ENCODE measurements at places on chromosomes 13 and 19.

DNA sequence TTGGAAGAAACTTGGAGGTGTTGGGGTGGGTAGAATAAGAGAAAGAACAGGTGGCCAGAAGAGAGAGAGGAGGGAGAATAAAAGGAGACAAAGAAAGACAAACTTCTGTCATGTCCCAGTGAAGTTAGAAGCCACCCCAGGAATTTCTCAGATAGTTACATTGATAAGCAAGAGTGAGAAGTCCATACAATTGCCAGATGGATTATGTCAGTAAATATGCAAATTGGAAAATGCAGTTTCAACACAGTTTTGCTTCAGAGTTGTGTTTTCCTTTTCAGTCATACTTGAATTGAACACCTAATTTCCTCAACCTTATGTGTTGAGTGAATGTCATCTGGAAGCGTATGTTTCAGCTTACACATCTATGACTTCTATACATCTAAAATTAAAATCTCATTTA lies 139.2 kb downstream of the RXFP2 start:
- no peak for DNase-seq

GRCh38 chr13:27813826-27814225 lies 21.5 kb downstream of the GSX1 start:
- DNase-seq = no peak

DNA sequence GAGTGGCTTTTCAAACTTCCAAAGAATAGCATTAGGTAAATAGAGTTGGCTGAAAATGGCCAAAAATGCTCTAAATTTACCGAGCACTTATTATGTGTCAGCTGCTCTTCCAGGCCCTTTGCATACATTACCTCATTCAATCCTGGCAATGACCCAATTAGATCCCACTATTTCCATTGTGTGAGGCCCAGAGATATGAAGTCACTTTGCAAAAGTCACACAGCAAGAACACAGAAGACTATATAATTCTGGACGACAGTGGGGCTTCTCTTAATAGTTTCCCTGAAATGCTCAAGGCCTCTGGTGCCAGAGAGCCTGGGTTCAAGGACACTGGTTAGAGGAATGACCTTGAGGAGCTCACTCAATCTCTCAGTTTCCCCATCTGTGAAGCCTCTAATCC lies 146.8 kb downstream of the IER2 start:
- DNase-seq = no peak

- no peak for DNase-seq
Measured at GRCh38 chr13:59408738-59409137, 755.0 kb downstream of the DIAPH3 start.

DNA sequence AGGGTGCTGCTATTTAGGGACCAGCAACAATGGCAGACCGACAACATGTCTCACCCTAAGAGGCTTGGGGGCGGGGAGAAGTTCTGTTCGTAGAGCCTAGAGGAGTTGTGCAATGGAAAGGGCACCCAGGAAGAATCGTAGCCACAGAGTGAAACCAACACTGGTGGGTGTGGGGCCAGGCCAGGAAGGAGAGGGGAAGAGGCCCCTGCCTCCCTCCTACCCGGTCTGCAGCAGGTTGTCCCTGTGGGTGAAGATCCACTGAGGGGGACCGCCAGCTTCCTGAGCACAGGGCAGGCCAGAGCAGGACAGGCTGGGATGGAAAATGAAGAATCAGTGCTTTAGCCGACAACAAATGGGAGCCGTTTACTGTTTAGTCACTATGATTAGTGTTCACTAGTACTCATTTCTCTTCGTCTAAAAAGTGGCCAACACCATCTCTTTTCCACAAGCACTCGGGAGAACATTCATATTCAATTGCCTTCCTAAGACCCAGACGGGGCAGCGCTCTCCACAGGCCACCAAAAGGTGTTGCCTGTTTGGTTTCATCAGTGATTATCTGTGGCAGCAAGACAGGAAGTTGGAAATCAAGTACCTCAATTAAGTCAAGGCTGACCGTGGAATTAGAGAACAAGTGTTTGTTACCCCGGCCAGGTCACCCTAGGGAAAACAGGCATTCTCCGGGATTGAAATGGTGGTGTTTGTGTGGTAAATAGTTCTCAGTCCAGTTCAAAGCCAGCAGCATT lies 1.1 kb upstream of the ATP11A start:
- DNase-seq = no peak

- no peak for DNase-seq
Measured at GRCh38 chr19:11067356-11068113, 21.7 kb upstream of the LDLR start.
